ENCODE measurements at places on chromosomes 13 and 19.

- DNase-seq: no peak
Observed at GRCh38 chr19:15614507-15615379, at the start of gene CYP4F8. Gene CYP4F8, plus strand, starts transcription at chr19:15615218. Its CDS starts 399 bp downstream, at chr19:15615617.

DNA sequence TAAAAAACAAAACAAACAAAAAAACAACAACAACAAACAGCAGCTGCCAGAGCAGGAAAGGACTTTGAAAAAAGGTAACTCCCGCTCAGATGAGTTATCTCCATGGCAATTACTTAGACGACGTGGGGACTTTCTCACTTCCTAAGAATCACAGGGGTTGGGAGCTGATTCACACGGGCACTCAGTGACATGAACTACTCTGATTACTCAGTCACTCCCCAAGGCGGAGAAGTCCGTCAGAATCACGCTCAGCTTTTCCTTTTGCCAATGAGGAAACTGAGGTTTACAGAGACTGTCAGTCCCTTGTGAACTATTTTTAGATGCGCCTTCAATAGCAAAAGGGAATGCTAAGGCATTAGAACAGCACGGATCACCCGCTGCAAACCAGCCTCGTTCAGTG is 32.3 kb upstream of the MATK start:
- DNase-seq: peak; percentile 41

GRCh38 chr19:11451327-11451870 is 16.0 kb downstream of the PRKCSH start:
- no peak for DNase-seq

DNA sequence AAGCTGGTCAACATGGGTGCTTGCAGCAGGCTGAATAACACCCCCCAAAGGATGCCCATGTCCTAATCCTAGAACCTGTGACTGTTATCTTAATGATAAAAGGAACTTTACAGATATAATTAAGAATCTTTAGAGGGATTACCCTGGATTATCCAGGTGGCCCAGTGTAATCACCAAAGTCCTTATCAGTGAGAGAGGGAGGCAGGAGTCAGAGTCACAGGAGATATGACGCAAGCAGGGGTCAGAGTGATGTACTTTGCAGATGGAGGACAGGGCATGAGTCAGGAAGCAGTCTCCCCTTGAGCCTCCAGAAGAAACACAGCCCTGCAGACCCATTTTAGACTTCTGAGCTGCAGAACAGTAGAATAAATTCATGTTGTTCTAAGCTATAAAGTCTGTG is 9.8 kb downstream of the ZNF606 start:
- DNase-seq: no peak

DNA sequence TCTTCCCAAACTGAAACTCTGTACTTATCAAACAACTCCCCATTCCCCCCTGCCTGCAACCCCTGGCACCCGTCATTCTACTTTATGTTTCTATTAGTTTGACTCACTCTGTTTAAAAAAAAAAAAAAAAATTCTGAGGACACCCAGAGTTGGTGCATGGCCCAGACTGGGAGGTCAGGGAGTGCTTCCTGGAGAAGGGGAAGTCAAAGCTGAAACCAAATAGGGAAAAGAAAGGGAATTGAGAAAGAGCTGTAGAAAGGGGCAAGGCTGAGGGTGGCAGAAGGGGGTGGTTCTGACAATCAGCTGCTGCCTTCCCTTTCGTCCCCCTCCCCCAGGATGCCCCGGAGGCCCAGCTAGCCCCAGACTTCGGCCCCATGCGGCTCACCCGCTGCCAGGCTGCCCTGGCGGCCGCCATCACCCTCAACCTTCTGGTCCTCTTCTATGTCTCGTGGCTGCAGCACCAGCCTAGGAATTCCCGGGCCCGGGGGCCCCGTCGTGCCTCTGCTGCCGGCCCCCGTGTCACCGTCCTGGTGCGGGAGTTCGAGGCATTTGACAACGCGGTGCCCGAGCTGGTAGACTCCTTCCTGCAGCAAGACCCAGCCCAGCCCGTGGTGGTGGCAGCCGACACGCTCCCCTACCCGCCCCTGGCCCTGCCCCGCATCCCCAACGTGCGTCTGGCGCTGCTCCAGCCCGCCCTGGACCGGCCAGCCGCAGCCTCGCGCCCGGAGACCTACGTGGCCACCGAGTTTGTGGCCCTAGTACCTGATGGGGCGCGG is 9.0 kb upstream of the STRN4 start:
- peak; percentile 29 for DNase-seq

DNA sequence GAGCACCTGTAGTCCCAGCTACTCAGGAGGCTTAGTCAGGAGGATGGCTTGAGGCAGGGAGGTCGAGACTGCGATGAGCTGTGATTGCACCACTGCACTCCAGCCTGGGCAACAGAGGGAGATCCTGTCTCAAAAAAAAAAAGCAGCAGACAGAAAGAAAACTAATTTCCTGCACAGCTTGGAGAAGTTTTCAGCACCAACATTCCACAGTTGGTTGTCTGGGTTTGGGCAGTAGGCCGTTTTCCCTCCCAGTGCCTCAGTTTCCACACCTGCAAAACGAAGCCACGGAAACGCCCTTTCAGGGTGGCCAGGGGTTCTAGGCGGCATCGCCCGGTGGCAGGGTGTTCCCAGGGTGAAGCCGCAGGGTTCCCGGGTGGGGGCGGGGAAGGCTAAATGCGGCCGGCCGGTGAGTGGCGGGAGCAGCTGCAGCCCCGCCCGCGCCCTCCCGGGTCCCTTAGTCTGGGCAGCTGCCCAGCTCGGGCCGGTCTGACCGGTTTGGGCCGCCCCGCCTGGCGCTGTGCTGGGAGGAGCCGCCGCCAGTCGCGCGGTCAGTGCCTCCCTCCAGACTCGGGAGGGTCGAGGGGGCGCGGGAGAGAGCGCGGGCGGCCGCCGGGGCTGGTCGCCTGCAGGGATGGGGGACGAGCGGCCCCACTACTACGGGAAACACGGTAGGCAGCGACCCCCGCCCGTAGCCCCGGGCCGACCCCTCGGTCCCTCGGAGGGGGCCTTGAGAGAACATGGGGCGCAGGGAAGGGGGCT is at the start of gene SLC44A2:
Gene SLC44A2 (plus strand): TSS at position 551 of the 759 bp plus-strand sequence. CDS start 81 bp downstream, at position 632.
- DNase-seq: peak; percentile 91

- DNase-seq: peak; percentile 54
Observed at GRCh38 chr13:104382951-104383350, 1316.7 kb upstream of the SLC10A2 start.

DNA sequence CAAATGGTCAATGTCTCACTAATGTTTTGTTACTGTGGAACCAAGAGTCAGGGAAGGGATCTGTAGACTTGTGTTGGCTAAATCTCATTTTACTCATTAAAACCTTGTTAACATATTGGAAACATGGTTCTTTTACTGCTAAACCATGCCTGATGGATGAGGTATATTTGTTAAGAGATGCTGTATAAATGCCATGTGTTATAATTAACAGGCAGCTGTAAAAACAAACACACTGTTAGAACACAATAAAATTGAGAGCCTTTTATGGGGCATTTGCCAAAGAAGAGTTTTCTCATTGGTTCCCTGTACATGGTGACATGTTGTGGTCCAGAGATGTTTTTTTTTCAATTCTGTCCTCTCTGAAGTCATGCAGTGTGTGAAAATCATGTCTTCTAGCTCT is 121.9 kb downstream of the ESD start:
- no peak for DNase-seq

DNA sequence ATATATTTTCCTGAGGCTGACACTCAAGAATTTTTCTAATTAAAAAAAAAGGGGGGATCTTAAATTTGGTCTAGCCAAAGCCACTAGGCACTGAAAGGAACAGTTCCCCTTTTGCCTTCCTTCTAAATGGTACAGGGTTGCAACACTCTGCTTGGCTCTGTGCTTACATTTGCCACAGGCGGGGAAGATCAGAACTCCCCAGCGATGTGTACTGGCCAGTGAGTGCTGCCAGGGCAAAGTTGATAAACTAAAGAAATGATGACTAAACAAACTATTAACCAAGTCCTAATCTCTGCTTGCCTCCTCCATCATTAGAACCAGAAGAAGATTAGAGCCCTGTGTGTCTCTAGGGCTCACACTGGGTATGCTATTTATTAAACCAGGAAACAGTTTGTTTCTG is 75.3 kb upstream of the SCEL start:
- no peak for DNase-seq

- peak; percentile 95 for DNase-seq
Observed at GRCh38 chr19:37506387-37507166, at the start of gene ZNF793. Gene ZNF793, plus strand, starts transcription at chr19:37506939. Its CDS starts 16,501 bp downstream, at chr19:37523440.

DNA sequence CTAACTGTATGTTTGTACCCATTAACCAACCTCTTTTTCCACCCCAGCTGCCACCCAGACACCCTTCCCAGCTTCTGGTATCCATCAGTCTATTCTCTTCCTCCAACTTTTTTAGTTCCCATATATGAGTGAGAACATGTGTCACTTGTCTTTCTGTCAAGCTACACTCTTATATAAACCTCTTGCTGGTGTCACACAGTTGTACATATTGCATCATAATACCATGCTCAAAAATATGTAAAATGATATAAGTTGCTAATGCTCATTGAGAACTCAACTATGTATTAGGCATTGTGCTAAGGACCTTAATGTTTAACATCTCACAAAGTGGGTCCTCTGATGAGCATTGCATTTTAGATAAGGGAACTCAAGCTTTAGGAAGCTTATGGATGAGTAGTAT is 395.4 kb downstream of the GPC6 start:
- DNase-seq: no peak

- DNase-seq: no peak
Observed at GRCh38 chr19:40528078-40528477, 48.6 kb upstream of the SHKBP1 start.

DNA sequence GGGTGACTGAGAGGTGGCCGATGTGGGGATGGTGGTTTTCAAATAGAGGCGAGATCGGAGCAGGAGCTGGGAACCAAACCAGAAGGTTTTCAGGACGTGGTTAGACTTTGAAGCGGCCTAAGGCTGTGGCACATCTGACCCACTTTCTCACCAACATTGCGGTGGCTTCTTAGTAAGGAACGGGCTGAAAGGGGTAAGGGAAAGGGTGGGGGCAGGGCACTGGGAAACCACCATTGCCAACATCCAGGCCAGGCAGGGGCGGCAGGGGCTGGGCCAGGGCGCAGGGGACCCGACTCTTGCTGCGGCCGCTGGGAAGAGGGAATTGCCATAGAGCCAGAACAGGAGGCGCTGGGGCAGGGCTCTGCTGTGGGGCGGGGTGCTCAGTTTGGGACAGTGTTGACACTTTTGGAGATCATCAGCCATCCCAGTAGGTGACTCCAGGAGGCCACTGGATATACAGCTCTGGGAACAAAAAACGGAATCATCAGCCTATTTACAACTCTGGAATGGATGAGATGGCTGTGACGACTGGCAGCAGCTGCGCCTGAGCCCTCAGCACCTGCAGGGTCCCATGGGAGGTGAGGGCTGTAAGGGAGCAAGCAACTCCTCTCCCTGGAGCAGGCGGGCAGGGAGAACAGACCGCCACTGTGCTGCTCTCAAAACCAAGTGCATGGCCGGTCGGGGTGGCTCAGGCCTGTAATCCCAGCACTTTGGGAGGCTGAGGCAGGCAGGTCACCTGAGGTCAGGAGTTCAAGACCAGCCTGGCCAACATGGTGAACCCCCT is 52.2 kb downstream of the IRS2 start:
- no peak for DNase-seq

- no peak for DNase-seq
Observed at GRCh38 chr13:39918620-39919236, 263.3 kb downstream of the COG6 start.
